ENCODE measurements at places on chromosomes 7 and 10.
A peak's percentile ranks its signal among the peaks of the same experiment; 100 is the strongest.

- no peak overlapping the region for H3K27ac ChIP-seq
- DNase-seq = no peak
- no peak overlapping the region for H3K4me3 ChIP-seq
- no peaks in the 10 kb centered on the region for H3K4me1 ChIP-seq
- no peaks in the 10 kb centered on the region for H3K27me3 ChIP-seq
Measured at GRCh38 chr7:155992538-155992937, 180.3 kb upstream of the SHH start.

GRCh38 chr7:142795339-142795863 lies 24.6 kb downstream of the PRSS2 start:
- peaks cover 86% of the 10 kb centered on the region for H3K27me3 ChIP-seq
- H3K4me1 ChIP-seq = peaks cover 4% of the 10 kb centered on the region

- no peaks in the 10 kb centered on the region for H3K4me1 ChIP-seq
- DNase-seq = no peak
- no peaks in the 10 kb centered on the region for H3K27me3 ChIP-seq
- no peaks in the 10 kb centered on the region for H3K36me3 ChIP-seq
Measured at GRCh38 chr10:75450075-75450445, 18.6 kb downstream of the LRMDA start.

DNA sequence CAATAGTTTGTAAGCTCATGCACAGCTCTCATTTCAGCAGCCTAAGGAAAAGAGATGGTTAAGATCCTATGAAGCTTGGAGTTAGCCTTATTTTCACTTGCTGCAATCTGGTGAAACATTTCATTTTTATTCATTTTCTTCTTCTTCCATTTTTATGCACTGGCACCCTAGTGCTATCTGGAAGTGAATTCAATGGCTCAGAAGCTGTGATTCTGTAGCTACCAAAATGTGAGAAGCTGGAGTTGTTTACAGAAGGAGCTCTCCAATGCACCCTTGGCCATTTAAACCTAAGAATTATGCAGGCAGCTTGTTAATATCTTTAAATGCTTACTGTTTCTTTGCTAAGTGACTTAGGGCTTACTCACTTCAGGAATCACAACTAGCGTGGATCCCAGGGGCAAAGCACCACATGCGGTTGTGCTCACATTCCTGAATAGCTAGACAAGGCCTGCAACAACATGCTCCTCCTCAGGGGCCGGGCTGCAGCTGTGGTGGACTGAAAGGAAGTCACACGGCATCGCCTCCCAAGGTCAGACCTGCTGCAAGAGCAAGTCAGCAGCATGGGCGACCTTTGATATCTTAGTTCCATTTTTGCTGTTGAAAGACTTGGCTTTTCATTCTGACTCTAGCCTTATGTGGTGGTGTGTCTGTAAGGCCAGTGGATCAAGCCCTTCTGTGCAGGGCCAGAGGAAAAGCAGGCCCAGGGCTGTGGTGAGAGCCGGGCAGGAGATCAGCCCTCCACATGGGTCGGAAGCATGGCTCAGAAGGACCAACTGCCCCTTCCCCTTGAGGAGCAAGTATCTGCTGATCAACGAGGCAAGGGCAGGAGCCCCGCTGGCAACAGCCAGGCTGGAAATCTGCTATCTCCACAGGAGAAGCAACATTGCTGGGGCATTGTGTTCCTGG lies 91.9 kb upstream of the MBL2 start:
- H3K27ac ChIP-seq = 0 out of 2 replicates have a peak overlapping the region, but pooled peaks have one; percentile 20
- DNase-seq = peak; percentile 97
- 0 out of 2 replicates have a peak, but pooled peaks cover 11% of the 10 kb centered on the region for H3K27me3 ChIP-seq
- no peaks in the 10 kb centered on the region for H3K36me3 ChIP-seq
- H3K4me3 ChIP-seq = no peak overlapping the region

DNA sequence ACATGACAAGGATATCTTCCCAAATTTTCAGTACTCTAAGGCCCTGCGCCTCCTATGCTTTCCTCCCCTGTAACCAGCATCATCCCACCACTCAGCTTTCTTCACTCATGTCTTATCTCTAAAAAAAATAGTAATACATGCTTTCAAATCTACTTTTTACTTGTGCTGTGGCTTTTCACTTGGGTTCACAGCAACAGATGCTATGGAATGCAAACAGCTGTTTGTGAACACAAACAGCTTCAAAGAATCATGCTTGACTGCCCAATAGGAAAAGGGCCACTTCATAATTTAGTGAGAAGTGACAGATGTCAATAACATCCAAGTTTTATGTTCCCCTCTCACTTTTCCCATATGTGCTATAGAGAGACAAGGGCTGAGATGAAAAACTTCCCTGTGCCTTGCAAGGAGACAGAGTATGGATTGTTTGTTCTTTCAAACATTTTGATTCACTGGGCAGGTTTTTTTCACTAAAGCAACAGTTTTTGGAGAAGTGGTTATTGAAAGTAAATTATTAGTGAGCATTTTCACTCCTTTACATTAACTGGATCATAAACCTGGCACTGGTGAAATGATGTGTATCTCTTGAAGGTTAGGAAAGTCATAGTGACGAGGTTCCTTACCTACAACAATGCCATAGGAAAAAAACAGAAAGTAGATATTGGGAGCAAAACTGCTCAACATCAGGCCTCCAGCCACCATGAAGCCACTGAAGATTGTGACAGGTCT lies 37.3 kb downstream of the SLC16A9 start:
- H3K27me3 ChIP-seq = no peaks in the 10 kb centered on the region
- no peak for DNase-seq
- no peaks in the 10 kb centered on the region for H3K36me3 ChIP-seq
- no peaks in the 10 kb centered on the region for H3K4me1 ChIP-seq
- H3K4me3 ChIP-seq = no peak overlapping the region

GRCh38 chr10:33209802-33210201 lies 124.7 kb downstream of the NRP1 start:
- H3K4me3 ChIP-seq = no peak overlapping the region
- no peaks in the 10 kb centered on the region for H3K27me3 ChIP-seq
- peaks cover 24% of the 10 kb centered on the region for H3K4me1 ChIP-seq
- no peak overlapping the region for H3K27ac ChIP-seq
- no peak for DNase-seq

DNA sequence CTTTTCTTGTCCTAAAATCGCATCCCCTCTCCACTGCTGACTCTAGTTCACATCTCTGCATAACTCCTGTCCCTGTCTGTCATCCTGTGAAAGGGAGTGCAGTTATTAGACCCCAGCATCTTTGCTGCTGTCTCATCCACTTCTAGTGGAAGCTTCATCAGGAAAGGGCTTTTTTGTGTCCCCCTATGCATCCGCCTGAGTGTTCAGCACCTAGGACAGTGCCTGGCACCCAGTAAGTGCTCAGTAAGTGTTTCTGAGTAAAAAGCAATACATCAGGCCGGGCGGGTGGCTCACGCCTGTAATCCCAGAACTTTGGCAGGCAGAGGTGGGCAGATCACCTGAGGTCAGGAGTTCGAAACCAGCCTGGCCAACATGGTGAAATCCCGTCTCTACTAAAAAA lies 211.8 kb upstream of the FOXK1 start:
- no peak overlapping the region for H3K4me3 ChIP-seq
- H3K4me1 ChIP-seq = no peaks in the 10 kb centered on the region
- H3K27me3 ChIP-seq = no peaks in the 10 kb centered on the region
- DNase-seq = no peak

GRCh38 chr10:109475711-109476421 lies 447.4 kb downstream of the XPNPEP1 start:
- H3K36me3 ChIP-seq = no peaks in the 10 kb centered on the region
- peaks cover 25% of the 10 kb centered on the region for H3K27me3 ChIP-seq
- DNase-seq = no peak
- no peak overlapping the region for H3K27ac ChIP-seq
- no peak overlapping the region for H3K4me3 ChIP-seq

- H3K4me1 ChIP-seq = peaks cover 15% of the 10 kb centered on the region
- DNase-seq = no peak
- H3K4me3 ChIP-seq = no peak overlapping the region
- H3K27ac ChIP-seq = no peak overlapping the region
- H3K36me3 ChIP-seq = no peaks in the 10 kb centered on the region
Measured at GRCh38 chr10:63240807-63241206, 107.7 kb downstream of the NRBF2 start.

DNA sequence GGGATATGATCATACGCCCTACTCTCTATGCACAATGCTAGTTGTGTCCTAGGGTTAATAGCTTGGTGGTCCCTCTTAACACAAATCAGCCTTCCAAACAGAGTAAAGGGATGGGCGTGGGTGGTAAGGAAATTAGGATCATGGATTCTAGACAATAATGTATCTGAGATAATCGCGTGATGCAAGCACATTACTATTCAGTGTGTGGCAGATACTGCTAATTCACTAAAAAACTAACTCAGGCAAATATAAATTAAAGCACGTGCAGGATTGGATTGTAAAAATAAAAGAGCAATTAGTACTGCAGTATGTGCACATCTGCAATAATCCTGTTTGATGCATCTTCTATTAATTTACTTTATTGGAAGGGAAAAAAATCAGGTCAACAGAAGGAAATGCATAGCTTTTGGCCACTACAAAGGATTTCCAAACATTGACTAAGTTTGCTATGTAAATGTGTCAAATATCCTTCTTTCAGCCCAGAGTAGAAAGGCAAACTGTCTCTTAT lies 22.0 kb downstream of the TWIST1 start:
- peak; percentile 54 for DNase-seq
- peaks cover 59% of the 10 kb centered on the region for H3K4me1 ChIP-seq
- 0 out of 2 replicates have a peak overlapping the region, but pooled peaks have one; percentile 88 for H3K4me3 ChIP-seq
- no peaks in the 10 kb centered on the region for H3K27me3 ChIP-seq
